NCI-H187 treated with DMSO at 0.1 percent for 48 hours (cell line): ENCODE measurements at places on chromosomes 1 and 21.

DNA sequence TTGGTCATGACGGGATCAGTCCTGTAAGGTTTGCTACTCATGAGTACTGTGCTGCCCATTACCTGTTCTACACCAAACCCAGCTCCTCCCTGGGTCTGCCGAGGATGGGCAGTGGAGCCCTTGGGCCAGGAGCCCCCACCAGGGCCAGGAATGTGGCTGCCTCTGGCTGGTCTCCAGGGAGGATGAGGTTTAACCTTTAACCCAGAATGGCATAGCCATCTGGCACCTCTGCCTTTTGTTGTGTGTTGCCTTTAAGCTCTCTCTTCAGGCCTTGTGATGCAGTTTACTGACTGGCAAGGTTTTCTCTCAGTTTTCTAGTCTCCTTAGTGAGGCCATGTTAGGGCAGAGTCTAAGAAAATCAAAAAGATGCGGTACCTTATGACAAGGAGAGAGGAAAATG lies 38.6 kb downstream of the SIPA1L2 start:
- DNase-seq = no peak

GRCh38 chr1:164771041-164771618 lies 212.1 kb downstream of the PBX1 start:
- DNase-seq = no peak

DNA sequence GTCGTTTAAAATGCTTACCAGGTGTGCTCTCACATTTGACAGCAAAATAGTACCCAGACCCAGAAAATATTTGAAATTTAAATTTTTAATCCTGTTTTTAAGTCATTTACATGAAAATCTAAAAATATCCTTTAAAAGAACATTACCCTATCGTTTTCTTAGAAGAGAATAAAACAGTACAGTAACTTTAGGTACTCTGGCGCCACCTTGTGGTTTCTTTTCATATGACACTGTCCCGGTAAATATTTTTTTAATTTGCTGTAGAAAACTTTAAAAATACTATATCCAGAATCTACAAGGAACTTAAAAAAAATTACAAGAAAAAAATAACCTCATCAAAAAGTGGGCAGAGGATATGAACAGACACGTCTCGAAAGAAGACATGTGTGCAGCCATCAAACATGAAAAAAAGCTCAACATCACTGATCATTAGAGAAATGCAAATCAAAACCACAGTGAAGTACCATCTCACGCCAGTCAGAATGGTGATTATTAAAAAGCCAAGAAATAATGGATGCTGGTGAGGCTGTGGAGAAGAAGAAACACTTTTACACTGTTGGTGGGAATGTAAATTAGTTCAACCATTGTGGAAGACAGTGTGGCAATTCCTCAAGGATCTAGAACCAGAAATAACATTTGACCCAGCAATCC lies 129.2 kb downstream of the RGS21 start:
- no peak for DNase-seq

DNA sequence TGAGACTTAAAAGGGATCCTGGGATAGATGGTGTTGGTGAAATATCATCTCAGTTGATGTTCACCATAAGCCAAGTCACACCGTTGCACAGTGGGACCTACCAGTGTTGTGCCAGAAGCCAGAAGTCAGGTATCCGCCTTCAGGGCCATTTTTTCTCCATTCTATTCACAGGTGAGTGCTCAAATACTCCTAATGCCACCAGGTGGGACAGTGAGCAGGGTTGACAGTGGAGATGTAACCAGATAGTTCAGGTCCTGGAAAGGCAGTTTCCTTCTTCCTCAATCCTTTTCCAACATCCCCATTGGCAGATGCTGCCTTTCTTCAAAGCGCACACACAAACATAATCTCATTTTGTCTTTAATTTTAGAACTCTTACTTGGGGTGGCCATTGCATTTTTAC lies 11.6 kb downstream of the CD160 start:
- DNase-seq = no peak

- no peak for DNase-seq
Observed at GRCh38 chr21:31310750-31311149, 33.3 kb downstream of the TIAM1 start.

- no peak for DNase-seq
Observed at GRCh38 chr1:2803086-2803930, 1.8 kb upstream of the TTC34 start.
